ENCODE measurements at places on chromosomes 6 and 20.

DNA sequence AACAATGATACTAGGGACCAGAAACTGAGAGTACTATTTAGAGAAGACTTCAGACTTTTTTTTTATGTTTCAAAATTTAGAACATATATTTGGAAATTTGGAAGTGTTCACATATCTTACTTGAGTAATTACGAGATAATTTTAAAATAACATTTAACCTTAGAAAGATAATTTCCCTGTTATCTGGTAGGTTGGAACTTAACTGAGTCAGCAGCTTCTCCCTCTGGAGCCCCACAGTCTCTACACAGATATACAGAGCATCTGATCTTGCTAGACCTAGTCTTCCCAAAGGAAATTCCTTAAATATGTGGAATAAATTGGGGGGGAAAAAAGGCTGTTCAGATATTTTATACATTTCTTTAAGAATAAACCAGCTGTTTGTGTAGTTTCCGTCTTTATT lies 48.6 kb downstream of the TSPYL4 start:
- no peak for DNase-seq

DNA sequence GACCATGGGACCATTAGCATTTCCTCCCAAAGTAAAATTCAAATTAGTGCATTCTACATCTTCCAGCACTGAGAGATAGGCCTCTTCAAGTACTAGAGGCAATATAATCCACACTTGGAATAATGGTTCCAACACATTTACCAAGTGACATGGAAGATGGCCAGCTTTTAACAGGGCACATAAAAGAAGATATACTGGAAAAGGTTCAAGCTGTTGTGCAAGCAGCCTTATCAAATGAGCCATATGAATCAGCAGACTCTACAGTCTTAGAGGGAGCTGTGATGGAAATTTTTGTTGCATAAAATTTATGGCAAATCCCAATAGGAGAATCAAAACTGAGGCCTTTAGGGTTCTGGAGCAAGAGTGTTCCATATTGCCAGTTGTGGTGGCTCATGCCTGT lies 526.6 kb upstream of the IRAK1BP1 start:
- no peak for DNase-seq

GRCh38 chr6:150417899-150418826 lies 49.4 kb downstream of the IYD start:
- DNase-seq: peak; percentile 37

GRCh38 chr6:117601811-117602150 lies 530 bp downstream of the GOPC start:
- DNase-seq: no peak

GRCh38 chr6:159754959-159755914 lies 6.6 kb upstream of the ACAT2 start:
- DNase-seq: no peak

- peak; percentile 62 for DNase-seq
Measured at GRCh38 chr6:134464690-134465411, 146.9 kb upstream of the SGK1 start.

GRCh38 chr6:84118191-84118590 lies 84.6 kb downstream of the MRAP2 start:
- no peak for DNase-seq

DNA sequence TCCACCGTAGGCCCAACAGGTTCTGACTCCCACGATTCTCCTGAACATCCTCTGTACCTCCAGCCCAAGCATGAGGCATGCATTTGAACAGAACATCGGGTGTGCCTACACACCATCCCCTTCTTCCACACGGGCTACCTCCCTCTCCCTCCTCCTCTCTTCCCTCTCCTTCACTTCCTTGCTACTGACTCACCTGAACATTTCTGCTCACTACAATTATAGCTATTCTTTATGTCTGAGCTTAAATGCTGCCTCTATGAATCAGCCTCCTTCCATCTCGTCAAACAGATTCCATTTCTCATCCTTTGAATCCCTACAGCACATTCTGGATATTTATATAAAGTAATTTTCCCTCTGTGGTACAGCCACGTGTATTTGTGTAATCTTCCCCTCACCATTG lies 71.4 kb upstream of the MYLIP start:
- DNase-seq: no peak
